Stimulated activated CD4-positive, alpha-beta T cell treated with anti-CD3 and anti-CD28 coated beads, TNF-alpha, amount 100 ng/mL, for 48 hours (primary cell): ENCODE measurements at places on chromosomes 12 and 14.

GRCh38 chr14:64656986-64657385 lies 47.2 kb upstream of the PLEKHG3 start:
- no peak for DNase-seq

- no peak for DNase-seq
Observed at GRCh38 chr12:65881965-65882413, 57.7 kb downstream of the HMGA2 start.

DNA sequence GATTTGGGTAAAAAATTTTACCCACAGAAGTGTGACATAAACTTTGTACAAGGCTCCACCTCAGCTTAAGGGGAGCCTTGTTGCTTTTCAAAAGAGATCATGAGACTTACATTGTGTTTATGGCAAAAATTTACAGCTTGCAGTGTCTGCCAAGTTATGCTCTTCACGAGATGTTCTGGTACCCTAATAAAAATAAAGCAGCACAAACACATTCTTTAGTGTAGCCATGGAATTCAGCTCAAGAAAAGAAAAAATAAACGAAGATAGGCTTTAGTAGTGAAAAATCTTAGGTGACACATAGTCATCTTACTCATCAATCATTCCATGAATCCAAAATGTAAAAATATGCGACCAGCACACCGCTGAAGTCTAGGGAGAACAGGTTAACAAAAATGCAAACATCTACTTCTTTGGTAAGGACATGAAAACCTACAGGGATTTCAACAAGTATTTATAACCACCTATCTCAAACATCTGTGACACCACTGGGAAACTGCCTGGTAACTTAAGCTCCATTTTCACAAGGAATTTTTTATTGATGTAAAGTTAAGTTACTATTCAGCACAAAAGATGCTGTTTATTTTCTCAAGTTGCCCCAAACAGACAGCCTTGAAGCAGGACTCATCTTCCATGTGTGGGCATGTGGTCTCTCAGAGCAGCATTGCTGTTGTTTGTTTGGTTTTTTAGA lies 32.9 kb downstream of the DMAC2L start:
- DNase-seq: no peak

- no peak for DNase-seq
Observed at GRCh38 chr14:83780321-83780720, 1749.6 kb upstream of the FLRT2 start.

GRCh38 chr14:34554540-34555250 lies 15.2 kb upstream of the EAPP start:
- DNase-seq: no peak

DNA sequence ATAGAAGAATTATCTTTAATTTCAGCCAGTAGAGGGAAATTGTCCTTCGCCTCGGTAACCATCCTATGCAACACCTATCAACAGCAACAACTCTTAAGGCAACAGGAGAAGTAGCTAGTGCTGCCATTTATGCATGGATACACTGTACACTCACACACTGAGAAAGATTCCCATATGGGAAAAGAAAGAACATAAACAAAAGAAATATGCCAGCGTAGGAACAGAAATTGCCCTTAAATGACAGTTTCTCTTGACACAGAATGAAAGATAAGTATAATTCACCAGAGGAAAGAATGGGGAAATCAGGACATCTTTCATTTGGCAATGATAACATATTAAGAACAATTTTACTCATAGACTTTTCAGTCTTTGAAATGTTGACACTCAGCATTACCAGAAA lies 466.9 kb downstream of the BCAT1 start:
- DNase-seq: no peak

DNA sequence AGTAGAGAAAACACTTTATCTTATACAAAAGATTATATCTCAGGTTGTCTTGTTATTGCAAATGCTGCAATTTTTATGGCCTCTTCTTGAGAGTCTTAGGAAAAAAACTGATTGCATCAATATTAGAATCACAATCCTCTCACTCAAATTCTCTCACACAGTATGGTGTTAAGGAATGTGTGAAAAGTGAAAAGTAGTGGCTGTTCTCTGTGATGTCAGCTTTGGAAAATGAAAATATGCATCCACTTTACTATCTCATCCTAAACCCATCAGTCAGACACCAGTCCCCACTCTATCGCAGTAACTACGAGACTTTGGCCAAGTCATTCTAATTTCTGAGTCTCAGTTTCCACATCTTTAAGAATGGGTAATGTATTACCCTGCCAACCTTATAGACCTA lies 32.6 kb upstream of the NTF3 start:
- DNase-seq: no peak

DNA sequence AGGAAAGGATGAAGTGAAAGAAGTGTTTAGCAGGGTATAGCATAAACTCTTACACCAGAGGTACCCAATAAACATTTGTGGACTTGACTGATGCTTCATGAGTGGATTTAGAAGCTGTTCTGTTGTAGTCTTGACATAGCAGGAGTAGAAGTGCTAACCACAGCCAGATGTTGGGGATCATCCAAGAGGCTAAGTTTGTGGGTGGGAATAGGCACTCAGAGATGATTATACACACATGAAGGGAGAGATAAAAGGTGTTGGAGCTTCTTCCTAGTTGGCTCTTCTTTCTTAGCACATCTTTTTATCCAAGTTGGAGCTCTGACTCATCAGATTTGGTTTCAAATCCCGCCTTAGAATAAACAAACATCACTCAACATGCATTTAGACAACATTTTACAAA lies 166.7 kb upstream of the E2F7 start:
- no peak for DNase-seq
